ENCODE measurements at places on chromosomes 3 and 15.
A peak's percentile ranks its signal among the peaks of the same experiment; 100 is the strongest.

GRCh38 chr3:34067536-34068051 lies 269.2 kb downstream of the PDCD6IP start:
- DNase-seq: no peak

GRCh38 chr3:171791692-171792076 lies 18.6 kb downstream of the PLD1 start:
- DNase-seq: no peak

DNA sequence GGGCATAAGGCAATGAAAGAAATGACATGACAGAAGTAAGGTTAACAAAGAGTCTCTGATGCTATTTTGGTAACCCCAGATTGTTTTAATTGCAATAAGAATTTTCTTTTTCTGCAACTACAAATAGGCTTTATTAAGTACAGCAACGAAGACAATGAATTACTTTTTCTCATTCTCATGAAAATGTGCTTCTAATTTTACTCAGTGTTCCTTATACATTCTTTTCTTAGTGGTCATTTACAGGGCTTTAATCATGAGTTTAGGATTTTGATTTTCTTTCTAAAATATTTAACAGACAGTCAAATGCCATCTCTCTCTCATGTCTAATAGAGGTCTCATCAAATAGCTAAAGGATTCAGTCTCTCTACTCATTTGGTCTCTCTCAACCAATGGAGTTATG lies 452.1 kb downstream of the RAP2B start:
- no peak for DNase-seq

DNA sequence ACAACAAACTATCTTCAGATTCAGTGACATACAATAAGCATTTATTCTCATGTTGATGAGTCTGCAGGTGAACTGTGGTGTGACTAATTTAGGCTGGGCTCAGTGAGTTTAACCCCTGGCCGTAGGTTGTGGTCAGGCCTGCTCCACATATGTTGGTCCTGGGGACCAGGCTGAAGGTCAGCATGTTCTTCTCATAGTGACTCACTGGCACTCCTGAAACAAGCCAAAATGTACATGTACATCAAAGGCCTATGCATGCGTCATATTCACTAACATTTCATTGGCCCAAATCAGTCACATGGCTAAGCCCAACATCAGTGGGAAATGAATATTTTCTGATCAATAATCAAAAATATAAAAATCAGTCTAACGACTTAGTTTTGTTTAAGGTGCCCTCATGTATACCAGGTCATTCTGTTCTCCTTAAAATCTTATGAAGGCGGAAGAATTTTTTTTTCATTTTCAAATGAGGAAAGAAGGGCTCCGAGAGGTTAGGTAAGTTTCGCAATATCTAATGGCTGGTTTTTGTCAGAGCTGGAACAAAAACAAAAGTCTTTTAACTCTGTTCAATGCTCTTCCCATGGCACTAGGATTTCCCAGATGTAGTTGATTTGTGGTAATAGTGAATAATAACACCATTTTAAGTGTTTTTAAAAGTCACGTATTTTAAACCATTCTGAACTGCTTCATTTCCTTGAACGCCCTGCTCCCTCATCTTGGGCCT lies 148.5 kb downstream of the MFSD1 start:
- DNase-seq: no peak

DNA sequence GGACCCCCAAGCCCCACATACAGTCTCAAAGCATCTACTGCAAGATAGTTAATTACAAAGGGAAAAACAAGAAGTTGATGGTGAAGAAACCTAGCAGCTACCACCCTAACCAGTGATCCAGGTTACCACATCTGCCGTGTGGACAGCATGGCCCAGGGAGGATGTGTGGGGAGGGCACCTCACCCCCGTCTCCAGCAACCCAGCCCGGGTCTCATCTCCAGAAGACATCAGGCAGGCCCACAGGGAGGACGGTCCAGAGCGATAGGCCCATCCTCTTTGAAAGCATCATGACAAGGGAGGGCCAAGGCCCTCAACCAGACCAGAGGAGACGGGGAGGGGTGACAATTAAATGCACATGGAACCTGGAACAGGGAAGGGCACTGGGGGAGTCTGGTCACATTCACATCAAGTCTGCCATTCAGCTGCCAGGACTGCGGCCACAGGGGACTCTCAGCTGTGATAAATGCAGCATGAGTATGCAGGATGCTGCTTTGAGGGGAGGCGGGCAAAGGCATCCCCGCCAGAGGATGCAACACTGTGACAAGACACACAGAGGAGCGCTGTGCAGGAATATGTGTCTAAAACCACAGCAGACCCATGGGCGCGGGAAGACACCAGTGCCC lies 18.8 kb downstream of the ZXDC start:
- DNase-seq: no peak

DNA sequence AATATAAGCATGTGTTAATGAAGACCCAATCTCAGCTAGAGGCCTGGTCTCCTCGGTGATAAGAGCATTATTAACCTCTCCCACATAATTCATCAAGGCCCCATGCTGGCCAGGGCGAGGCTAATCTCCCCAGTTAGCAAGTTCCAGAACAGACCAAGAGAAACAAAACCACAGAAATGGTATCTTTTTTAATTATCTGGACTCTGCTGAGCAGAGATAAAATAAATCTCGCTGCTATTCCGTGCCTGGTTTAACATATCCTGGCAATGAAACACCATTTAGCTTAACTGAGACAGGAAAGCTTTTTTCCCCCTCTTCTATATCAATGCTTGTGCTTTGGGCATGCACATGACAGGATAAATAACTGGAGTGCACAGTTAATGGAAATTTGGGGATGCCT lies 72.5 kb upstream of the ARHGEF3 start:
- DNase-seq: peak; percentile 70

DNA sequence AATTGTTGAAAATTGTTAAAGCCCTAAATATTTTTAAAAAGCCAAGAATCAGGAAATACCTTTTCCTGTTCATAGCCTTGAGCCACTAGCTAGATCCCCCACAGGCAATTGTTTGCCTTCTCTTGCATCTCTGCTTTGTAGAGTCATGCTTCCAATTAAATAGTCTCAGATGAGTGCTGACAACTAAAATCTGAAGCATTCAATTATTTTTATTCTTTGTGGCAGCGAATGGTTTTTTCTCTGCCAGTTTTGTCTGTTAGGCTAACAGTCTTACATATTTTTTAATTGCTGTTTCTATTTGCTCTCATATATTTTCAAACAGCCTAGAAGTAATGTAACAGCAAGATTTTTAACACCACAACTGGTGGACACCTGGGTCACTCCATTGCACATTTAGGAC lies 277.1 kb upstream of the GBE1 start:
- DNase-seq: no peak

GRCh38 chr3:126780666-126781065 lies 76.6 kb downstream of the CHCHD6 start:
- no peak for DNase-seq

DNA sequence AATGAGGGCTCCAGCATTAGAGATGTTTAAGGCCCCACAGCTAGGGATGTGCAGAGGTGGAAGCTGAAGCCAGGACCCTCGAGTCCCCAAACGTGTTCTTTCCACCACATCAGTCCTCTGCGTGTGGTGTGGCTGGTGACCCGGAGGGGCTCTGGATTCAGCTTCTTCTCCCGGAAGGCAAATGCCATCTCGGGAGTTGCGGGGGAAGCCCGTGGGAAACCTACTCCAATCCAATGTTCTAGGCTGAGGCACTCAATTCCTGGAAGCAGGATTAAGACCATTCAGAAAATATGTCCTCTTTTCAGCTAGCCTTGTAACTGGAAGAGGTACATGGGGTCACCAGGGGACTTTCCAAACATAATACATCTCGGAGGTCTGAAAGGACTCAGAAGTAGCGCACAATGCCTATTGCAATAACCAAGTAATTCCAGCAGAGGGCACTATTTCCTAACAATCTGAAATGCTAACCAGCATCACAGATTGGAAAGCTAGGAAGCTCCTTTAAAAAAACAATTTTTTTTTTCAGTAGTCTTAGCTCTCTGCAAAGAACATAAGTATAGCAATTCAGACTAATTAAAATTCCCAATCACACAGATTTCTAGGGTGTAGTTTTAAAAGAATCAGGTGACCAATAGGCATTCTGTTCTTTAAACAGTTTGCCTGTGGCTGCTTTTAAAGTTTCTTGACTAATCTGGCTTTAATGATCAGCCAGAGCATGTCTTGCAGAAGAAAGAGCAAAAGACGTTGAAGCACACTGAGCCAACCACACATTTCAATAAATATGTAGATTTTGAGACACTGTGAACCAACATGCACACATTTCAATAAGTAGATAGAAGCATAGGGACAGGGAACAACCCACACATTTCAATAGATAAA lies 36.1 kb downstream of the BNC1 start:
- peak; percentile 78 for DNase-seq

DNA sequence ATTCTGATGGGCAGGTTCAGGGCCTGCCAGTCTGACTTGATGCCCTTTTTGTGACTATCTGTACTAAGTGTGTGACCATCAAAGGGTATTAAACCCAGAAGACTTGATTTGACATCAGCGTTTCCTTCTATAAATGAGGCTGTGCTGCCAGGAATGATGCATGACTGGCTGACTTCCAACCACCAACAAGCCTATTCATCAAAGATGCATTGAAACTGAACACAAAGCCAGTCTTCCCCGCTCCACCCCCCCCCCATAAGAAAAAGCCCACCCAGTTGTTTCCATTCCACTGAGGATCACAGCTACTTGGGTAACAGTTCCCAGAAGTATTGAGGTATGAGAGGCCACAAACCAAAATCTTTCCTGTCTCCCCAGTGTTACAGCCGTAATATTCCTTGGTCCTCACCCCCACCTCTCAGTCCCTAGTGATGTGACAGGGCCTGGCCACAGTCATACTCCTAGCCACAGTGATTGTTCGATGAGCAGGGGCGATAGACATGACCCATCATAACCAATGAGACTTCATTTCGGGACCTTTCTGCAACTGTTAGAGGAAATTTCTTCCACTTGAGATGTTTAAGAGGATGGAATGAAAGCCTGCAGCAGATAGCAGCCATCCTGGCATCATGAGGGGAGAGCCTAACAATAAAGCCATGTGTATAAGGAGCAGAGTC lies 22.6 kb downstream of the SH3BP5 start:
- DNase-seq: no peak

- DNase-seq: no peak
Observed at GRCh38 chr3:25472731-25473130, 44.7 kb downstream of the RARB start.

- no peak for DNase-seq
Observed at GRCh38 chr15:37105889-37106288, 5.5 kb upstream of the MEIS2 start.

- no peak for DNase-seq
Observed at GRCh38 chr15:71806452-71806931, 3.9 kb upstream of the NR2E3 start.

- DNase-seq: no peak
Observed at GRCh38 chr3:62630664-62631063, 244.6 kb downstream of the CADPS start.

DNA sequence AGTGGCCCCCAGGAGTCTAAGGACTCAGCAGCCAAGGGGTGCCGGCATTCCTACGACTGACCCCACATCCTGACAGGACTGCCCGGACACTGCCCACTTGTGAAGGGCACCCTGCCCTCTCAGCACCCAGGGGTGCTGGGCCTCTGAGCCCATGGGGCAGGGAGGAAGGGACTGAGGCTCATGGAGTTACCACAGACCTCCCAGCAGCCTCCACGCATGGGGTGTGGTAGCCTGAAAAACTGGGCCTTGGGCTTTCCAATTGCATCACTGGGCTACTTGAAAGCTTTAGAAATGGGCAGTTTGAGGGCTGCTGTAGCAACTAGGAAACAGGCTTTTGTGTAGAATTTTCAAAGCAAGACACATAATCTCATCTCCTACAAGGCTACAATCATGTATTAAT lies 13.2 kb downstream of the TKT start:
- DNase-seq: peak; percentile 44

DNA sequence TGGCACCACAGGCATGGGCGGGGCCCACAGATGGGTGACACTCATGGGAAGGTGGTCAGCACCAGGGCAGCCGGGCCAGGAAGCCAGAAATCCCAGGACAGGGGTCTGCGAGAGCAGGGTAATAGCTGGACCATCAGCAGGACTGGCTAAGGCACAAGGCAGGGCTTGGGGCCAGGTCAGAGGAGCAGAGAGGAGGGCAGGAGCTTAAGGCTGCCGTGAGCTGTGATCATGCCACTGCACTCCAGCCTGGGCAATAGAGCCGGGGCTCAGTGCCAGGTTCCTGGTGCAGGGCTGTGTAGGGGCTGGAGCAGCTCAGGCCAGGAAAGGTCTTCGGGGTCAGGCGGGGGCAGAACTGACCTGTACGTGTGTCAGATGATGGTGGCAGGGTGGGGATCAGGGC lies 64.2 kb upstream of the LINGO1 start:
- DNase-seq: no peak

DNA sequence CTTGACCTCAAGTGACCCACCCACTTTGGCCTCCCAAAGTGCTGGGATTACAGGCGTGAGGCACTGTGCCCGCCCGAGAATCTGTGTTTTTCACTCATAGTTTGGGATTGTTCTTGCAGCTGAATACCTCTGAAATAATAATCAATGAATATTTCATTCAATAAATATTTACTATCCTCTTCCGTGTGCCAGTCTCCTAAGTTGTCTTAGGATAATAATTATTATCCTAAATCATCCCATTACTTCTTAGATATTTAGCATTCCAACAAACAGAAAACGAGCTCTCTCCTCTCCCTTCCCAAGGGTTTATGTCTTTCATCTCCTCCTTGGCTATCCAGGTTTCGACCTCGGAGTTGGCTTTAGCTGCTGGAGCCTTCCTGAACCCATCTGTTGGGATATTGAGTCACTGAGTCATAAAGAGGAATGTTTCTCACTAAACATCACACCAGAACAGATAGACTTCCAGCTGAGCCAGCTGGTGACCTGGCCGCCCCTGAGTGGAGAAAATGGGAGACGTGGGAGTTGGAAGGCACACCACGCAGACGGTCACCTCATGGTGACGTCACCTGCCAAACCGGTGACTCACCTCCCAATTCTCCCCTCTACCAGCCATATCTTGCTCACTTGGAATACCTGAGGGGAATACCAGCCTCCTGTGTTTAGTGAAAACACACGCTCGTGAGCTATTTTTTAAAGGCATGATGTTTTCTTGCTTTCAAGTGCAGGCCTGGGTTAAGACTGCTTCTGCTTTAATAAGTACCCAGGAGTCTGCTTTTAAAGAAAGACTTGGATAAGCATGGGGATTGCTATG lies 43.9 kb downstream of the BHLHE40 start:
- no peak for DNase-seq

- no peak for DNase-seq
Observed at GRCh38 chr3:40207796-40208195, 101.7 kb upstream of the EIF1B start.

GRCh38 chr3:88480822-88481221 lies 331.1 kb downstream of the C3orf38 start:
- no peak for DNase-seq

DNA sequence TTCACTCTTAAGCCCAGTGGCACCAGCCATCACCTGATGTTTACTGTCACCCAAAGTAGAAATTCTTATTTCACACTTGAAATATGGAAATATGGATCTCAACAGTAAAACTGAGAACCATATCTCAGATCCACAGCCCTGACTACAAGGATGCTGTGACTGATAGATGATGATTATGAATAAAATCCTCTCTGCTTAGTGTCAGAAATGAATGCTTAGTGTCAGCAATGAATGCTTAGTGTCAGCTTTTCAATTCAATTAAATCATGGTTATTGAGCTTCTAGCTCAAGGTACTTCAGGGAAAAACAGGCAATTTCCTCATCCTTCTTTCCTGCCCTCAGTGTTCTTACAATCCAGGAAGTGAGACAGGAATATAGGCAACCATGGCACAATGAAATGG lies 392.3 kb downstream of the LSAMP start:
- no peak for DNase-seq
